ENCODE measurements at places on chromosomes 2 and 18.

DNA sequence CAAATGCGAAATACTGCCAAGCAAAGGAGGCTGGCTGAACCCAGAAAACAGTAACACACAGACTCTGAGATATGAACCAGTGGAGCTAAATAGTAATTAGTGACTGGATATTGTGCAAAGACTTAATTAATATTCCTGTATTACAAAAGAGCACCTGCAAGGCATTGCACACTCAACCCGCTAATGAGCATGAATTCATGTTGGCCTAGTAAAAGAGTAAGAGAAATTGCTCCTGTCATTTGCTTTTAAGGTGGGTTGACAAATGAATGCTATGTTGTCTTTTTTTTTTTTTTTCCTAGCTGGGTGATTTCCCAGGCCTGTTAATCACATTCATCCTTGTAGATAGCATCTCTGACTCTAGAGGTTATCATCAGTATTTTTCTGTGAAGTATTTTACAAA is 87.0 kb upstream of the CERS6 start:
- DNase-seq: no peak

DNA sequence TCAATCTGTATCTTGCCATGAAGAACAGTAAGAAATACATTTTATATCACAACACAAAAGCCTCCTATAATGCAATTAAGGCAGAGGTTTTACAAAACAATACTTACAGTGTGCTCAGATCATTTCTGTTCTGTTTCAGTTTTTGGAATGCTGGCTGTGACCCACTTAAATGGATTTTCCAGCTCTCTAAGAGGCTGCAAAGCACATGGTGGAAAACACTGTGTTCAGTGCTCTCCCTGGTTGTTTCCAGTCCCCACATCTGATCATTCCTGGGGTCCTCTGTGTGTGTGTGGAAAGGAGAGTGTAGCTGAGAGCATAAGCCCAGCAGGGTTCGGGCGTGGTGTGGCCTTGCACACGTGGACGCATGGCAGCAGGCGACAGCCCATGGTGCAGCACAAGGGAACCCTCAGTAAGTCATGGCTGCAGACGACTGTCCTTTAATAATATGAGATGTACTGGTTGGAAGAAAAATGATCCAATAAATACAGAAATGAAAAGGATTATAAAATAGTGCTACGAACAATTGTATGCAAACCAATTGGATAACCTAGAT is 95.6 kb downstream of the FAM210A start:
- no peak for DNase-seq

- no peak for DNase-seq
Measured at GRCh38 chr2:222319586-222320435, 21.0 kb upstream of the PAX3 start.

GRCh38 chr2:20516646-20517341 is 69.9 kb downstream of the RHOB start:
- no peak for DNase-seq

GRCh38 chr2:32958821-32959220 is 12.1 kb downstream of the LTBP1 start:
- DNase-seq: no peak

DNA sequence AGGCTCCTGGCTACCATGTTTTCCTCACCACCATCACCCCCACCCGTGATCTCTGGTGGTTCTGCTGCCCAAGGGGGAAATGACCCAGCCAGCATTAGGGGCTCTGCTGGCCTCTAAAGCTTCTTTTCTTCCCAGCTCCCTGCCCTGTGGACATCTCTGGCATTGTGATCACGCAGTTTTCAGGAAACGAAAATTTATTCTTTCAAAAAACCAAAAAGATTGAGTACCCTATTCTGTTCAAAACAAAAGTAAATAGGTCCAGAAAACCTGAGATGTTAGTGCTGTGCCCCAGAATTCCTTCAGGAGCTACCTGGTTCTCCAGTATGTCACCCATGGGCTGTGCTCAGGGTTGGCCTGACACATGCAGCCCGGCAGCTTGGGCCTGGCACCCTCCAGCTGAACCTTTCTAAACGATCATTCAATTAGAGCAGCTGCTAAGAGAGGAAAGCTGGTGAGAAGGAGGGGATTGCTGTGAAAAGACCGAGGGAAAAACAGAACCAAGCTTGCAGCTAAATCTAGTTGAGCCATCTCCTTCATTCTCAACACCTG is 157.5 kb downstream of the MGAT5 start:
- DNase-seq: no peak

DNA sequence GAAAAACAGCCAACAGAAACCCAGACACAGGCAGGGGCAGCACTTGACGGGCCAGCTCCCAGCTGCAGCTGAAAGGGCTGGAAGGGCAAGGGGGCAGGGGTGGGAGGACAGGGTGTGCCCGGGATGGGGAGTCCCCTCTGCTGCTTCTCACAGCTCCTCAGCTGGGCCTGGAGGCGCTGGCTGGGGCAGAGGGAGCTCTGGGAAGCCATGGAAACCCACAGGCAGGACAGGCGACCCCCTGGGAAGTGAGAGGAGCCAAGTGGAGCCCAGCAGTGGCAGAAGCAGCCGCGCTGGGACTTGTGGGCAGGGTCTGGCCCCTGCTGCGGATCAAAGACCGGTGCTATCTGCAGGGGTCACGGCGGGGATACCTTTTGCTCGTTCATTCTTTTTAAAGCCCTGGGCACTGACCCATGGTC is 20.7 kb downstream of the OTOF start:
- DNase-seq: no peak

DNA sequence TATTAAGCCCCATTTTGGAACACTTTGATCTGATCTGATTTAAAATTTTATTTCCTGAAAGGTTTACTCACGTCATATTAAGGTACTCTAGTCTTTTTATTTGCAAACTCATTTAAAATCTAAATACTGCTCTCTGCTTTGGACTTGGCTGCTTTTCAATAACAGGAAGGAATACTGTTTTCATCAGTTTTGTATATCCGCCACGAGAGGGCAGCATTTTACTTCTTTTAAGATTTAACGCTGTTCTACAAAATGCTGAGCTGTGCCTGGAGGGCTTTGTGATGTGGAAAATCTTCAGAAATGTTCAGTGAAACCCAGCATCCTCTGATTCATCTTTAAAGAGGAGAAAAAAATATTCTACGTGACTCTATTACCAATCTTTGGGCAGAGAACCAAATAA is 37.5 kb upstream of the SLC38A11 start:
- DNase-seq: no peak

- no peak for DNase-seq
Measured at GRCh38 chr2:163401481-163401880, 334.3 kb downstream of the FIGN start.

- DNase-seq: no peak
Measured at GRCh38 chr2:181944164-181944913, 41.3 kb upstream of the PPP1R1C start.

- no peak for DNase-seq
Measured at GRCh38 chr18:33540392-33540791, 37.6 kb upstream of the ASXL3 start.

DNA sequence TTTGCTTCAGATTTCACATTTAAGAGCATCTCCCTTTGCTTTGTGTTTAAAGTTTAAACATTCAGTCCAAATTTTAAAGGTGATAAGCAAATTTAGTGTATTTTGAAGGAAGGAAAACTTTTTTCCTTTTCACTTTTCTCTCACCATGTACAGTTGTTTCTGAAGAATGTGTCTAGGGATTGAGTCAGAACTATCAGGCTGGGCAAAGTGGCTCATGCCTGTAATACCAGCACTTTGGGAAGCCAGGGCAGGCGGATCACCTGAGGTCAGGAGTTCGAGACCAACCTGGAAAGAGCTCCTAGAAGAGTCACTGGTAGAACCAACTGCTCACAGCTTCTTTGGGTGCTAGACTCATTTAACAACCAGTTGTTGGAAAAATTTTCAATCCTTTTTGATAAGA is 327.0 kb upstream of the THUMPD2 start:
- no peak for DNase-seq

Data from activated gamma-delta T cell (primary cell).